NCI-H748 treated with DMSO at 0.1 percent for 48 hours (cell line): ENCODE measurements at places on chromosomes 16 and 17.

DNA sequence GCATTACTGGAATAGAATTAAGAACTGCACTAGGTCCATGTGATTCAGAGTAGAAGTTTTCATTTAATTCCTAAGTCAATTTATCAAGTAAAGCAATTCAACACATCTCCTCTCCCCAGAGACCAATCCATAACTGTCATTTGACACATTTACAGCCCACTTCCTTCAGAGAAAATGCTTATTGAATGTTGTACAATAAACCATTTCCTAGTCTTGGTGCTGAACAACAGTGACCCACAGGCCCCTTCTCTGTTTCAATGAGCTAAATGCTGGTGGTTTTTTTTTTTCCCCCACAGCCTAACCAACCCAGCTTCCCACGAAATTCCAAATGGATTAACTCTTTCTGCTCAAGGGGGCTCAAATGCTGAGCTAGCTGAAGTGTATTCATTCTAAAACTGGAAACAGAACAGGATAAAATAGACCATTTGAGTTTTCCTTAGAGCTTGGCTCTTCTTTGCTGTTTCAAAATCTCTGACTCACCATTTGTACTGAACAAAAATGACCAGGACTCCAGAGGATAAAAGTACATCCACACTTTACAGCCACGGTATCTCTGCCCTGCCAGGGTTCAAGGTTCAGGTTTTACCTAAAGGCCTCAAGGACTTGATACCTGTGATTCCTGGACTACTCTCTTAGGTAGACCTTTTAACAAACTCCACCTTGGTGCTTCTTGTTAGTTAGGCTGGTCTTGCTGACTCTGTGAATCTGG lies 62.3 kb downstream of the TMEM100 start:
- no peak for DNase-seq

DNA sequence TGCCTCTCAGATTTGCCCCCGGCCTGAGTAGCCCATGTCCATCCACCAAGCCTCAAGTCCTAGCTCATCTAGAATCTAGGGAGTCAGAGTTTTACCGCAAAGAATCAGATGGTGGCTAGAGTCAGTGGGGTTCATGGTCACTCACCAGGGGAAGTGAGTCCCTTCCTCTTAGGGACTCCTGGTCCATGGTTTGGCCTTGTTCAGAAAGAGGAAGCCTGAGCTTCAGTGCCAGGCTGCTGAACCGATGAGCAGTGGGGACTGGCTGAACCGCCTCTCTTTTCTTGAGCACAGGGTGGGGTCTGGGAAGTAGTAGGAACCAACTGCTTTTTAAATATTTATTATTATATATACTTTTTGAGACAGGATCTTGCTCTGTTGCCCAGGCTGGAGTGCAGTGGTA lies 160.3 kb downstream of the NTN1 start:
- no peak for DNase-seq

DNA sequence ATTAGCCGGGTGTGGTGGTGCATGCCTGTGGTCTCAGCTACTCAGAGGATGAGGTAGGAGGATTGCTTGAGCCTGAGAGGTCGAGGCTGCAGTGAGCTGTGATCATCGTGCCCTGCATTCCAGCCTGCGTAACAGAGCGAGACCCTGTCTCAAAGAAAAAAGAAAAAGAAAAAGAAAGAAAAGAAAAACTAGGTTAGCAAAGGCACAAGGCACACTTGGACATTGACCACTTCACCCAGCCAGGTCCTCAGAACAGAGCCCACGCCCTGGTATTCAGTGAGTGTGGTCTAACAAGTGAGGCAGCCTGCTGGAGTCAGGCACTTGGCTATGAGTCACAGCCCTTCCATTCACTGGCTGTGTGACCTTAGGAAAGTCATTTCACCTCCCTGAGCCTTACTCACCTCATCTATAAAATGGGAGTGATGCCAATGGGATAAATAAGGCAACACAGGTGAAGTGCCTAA lies 10.4 kb downstream of the MILR1 start:
- no peak for DNase-seq

DNA sequence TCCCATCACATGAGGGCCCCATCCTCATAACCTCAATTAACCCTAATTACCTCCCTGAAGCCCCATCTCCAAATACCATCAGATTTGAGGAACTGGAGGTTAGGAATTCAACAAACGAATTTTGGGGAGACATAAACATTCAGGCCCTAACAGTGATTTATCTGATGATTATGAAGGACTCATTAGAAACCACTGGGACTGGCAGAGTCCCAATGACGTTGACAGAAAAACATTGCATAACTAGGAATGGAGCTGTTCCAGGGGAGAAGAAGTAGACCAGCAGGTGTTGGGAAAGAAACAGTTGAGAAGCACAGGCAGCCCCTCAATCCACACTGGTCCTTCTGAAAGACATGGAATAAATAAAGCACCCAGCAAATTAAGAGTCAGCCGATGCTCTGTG lies 282.0 kb downstream of the MAP2K4 start:
- DNase-seq: no peak
